ENCODE measurements at places on chromosomes 16 and 17.

- DNase-seq: no peak
These were observed 1.1 kb downstream of the METRNL start for GRCh38 chr17:83080579-83080857.

DNA sequence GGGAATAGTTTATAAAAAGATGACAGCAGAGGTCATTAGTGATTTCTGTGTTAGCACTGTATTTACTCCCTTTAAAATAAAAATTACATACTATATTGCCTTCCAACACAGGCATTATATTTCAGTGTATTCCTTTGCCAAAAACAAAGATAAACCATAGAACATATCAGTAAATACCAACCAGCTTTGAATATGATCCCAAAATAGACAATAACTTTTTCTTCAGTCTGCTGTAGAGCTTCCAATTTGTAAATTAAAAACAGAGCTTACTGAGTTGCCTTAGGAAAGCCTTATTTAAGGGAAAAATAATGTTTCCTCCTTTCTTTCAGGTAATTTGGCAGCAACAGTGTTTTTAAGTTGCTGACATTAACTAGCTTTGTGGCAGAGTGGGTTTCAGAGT, 352.1 kb upstream of the TBX2 start:
- DNase-seq: no peak

GRCh38 chr17:9936095-9936494, 31.0 kb upstream of the RCVRN start:
- no peak for DNase-seq

DNA sequence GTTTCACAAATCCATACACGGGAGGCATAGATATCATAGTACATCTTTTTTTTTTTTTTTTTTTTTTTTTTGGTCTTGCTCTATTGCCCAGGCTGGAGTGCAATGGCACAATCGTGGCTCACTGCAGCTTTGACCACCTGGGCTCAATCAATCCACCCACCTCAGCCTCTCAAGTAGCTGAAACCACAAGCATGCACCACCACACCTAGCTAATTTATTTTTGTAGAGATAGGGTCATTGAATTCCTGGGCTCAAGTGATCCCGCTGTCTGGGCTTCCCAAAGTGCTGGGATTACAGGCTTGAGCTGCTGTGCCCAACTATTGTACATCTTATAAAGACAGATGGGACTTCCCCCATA, 3.5 kb upstream of the RAPGEFL1 start:
- no peak for DNase-seq

DNA sequence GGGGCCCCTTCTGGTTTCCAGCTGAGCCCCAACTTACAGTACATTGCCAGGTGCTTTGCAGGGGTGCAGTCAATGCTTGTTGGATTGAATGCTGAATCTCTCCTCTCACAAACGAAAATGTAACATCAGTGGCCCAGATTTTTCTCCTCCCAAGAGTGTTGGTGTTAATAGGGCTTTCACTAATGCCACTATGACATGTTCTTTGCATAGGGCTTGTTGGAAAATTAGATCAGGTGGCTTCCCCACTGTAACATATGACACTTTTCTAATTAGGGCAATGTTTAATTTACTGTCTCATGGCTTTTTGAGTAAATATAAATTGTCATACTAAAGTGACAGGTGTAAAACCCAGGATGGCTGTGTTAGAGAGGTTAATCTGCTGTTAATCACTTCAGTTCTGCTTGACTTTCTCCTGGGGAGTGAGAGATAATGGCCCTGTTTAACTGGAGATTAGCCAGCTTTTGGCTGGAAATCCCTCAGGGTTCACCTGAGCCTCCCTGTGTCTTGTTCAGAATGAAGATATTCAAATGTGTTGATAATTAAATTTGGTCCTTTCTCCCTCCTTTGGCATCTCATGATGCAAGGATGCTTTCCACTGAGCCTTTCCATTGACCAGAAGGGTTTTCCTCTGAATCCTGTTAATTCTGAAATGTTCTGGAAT, 502.3 kb downstream of the RBFOX1 start:
- peak; percentile 8 for DNase-seq

GRCh38 chr16:57797526-57798266, 4.6 kb downstream of the KIFC3 start:
- DNase-seq: no peak
